ENCODE measurements at places on chromosomes 12 and 14. TPM values are rescaled to one million over a fixed set of nuclear protein-coding genes. Genes with fewer than 3 reads are reported as not detected.
A peak's percentile ranks its signal among the peaks of the same experiment; 100 is the strongest.

GRCh38 chr12:34033628-34034296 is 11.5 kb downstream of the ALG10 start:
- peak; percentile 12 for DNase-seq

DNA sequence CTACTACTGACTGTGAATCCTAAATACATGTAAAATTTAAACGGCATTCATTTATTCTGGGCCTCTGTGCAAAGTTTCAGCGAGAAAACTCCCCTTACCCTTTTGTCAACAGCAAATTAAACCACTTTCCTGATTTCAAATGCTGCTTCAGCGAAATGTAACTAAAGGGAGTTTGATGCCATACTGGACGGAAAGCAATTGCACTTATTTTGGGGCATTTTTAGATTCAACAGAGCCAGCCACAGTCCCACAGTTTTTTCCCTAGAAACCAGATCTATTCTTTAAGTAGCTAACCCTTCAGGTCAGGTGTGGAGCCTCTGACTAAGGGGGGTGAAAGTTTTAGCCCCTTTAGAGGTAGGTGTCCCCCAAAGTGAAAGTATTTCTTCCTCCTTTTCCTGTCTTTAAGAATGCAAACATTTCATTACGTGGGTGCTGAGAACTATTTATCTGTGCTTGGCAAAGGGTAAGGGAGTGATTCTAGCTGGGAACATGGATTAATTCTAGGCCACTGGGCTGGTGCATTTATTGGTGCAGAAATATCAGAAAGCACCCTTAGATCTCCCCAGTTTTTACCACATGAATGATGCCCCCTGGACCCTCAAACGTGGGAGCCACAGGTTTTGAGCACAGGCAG is 72.7 kb downstream of the SPTB start:
- DNase-seq: no peak

Gene KRT86
- polyA plus RNA-seq: not detected

DNA sequence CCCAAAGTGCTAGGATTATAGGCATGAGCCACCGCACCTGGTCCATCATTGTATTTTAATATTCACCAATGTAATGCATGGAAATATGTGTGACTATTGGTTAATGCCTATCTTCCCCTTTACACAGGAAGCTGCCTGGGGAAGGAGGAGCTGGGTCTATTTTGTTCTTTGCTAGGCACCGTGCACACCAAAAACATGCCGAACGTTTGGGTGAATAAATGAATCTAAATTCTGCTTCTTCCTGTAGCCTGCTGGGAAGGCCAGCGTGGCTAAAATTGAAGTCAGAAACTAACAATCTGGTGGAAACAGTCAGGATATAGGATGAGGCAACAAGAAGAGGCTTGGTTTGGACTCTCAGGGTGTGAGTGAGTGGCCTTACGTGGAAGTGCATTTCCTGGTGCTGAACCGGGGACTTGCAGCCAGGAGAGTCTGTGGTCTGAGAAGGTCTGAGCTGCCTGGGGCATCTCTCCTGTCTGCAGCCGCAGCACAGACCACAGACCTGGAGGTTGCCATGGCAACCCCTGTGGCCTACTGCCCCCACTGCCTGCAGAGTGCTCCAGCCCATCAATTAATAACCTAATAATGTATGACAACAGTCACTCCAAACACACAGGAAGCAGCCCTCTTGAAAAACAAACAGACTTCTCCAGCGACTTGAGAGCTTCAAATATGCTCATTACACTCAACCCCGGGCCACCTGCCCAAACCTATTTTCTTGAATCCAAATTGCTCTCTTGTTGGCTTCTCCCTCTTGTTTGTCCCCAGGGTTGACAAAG is 5.5 kb upstream of the GPR68 start:
- DNase-seq: peak; percentile 41

Gene PRIMA1
- polyA plus RNA-seq: 1.9 TPM

DNA sequence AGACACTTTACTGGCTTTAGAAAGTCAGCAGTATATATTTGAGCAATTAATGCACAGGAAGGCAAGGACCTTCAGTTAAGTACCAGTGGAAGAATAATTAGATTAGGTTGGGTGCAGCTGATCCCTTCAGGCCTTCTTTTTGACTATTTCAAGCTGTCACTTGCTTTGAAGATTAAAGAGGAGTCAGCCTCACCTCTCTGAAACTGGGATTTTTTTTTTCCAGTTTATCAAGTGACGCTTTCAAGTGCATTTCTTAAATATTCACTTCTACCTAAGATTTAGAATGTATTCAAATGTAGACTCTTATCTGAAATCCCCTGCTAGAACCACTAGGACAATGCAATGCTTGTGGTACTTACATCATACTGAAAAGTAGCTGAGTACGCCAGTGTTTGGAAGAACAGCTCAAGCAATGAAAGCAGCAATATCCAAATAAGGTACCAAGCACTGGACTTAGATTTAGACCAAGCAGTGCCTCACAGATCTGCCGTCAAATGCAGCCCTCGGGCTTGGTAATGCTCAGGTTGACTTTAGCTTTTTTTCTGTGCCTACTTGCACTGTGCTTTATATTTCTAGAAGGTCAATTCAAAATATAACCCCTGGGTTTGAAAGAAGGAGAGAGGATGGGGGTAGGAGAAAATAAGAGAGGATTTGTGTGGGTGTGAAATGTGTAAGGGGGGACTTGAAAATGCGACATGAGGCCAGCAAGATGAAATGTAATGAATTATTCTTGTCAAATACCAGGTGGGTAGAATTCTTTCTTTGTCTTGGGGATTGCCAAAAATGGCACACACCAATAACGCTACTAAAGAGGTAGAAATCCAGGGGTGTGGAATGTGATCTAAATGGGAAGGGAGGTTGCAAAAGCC is 3.7 kb upstream of the FERMT2 start:
- no peak for DNase-seq

GRCh38 chr12:22122359-22122758 is 76.3 kb downstream of the CMAS start:
- no peak for DNase-seq

DNA sequence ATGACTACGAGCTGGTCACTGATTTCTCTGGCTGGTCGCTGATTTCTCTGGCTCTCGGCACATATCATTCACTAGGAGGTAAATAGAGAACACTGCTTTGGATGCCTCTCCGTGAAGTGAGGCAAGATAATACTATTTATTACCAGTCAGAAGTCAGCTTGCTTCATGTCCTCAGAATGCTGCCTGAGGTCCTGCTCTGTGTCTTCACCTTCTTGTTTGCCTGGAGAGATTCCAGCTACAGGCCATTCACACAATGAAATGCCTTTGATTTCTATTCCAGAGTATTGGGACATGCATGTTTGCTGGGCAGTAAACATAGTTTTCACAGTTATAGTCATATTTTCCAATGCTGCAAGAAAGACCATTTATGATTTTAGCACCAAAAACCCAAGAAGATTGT is 106.7 kb downstream of the AEBP2 start:
- no peak for DNase-seq

DNA sequence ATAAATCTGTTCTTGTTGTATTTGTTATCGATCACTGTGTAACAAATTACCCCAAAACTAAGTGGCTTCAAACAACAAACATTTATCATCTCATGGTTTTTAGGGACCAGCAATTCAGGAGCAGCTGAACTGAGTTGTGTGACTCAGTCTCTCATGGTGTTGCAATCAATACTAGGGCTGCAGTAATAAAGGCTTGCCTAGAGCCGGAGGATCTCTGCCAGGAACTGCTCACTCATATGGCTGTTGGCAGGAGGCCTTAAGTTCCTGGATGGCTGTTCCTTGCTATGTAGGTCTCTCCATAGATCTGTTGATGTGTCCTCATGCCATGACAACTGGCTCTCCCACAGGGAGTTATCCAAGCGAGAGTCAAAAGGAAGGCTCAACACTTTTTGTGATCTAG is 3.8 kb upstream of the PSMC6 start:
- DNase-seq: no peak

- DNase-seq: no peak
Observed at GRCh38 chr14:58979325-58979724, 209.1 kb upstream of the DAAM1 start.

- DNase-seq: no peak
Observed at GRCh38 chr14:92105073-92105892, 1.1 kb downstream of the ATXN3 start.
